Osteocyte (in vitro differentiated cells): ENCODE measurements at places on chromosomes 3 and 15. TPM values are rescaled to one million over a fixed set of nuclear protein-coding genes. Genes with fewer than 3 reads are reported as not detected.
A peak's percentile ranks its signal among the peaks of the same experiment; 100 is the strongest.

The AADACL2 gene
- not detected in 2 replicates for total RNA-seq

The NR2F2 gene
- 286 and 292 TPM in 2 replicates for total RNA-seq

The MAGI1 gene
- 20.1 and 21.9 TPM in 2 replicates for total RNA-seq

The GOLGA8K gene
- total RNA-seq = 0.75 and 1.7 TPM in 2 replicates

The DUOX1 gene
- total RNA-seq = not detected in 2 replicates

The HGD gene
- 0.27 and 0.44 TPM in 2 replicates for total RNA-seq

The HTR3C gene
- total RNA-seq = not detected in 2 replicates

The GOLGA8M gene
- 2.7 and 3.5 TPM in 2 replicates for total RNA-seq

DNA sequence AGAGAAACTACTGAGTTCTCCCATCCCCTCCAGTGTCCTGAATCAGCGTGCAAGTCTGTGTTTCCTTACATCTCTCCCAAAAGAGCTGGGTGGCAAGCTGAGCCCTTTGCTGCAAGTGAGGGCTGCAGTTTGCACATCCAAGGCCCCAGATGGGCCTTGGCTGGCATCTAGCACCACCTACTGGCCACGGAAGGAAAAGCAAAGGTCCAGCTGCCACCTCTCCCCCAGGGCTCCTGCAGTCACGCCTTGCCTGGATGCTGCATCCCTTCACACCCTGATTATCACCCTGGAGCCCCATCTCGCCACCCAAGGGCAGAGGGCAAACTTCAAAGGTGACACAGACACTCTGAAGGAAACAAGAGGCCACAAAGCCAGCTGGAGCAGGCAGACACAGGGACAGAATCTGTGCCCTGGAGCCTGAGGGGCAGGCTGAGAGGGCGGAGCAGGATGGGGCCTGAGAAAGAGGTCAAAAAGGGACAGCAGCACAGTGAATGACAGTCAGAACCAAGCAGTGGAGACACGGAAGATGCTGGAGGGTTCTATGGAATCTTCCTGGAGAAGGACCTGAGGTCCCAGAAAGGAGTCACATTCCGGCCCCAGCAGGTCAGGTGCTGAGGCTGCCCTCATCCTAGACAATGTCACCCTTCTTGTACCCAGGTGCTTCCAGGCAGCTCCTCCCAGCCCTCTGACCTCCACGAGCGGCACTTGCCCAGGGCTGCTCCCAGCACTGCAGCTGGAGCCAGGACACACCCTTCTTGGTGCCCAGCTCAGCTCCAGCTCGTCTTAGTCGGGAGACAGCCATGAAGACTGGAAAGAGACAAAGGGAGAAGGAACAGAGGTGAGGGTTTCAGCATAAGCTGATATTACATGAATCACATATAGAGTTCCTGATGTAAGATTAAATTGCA, 18.3 kb upstream of the NTRK3 start:
- DNase-seq = no peak

GRCh38 chr3:100915706-100916495, 77.3 kb downstream of the ABI3BP start:
- no peak for DNase-seq

DNA sequence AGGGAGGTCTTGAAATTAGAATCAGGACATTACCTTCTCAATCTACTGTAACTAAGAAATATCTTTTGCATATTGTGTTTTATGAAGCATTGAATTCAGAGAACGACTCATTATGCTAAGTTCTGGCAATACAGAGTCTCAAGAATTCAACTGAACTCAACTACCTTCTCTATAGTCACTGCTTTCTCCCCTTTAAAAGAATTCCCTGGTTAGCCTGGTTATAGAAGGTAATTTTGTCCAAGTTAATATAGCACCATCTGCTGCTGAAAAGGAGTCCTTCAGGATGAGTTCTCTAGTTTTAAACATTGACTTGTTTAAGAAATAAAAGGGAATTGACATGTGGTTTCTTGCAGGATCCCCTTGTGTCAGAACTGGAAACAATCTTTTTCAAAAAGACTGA, 60.2 kb downstream of the IL16 start:
- DNase-seq = no peak

DNA sequence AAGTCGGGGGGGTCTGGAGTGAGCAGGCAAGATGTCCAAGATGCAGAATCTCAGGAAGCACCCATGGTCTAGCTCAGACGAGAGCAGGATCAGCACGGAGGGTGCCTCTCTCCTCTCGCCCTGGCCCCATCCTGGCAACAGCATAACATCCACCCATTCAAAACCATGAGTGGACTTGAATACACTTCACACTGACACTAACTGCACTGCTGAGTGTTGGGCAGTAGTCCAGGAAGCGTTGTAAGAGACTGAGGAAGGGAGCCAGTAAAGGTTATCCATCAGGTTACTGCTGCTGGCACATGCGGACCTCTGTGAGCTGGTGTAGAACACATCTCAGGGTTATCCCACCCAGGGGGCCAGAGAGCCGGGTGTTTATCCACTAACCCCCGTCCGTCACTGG, 131.0 kb upstream of the TOPAZ1 start:
- no peak for DNase-seq

GRCh38 chr15:81299630-81300273, 24.2 kb downstream of the STARD5 start:
- no peak for DNase-seq

- no peak for DNase-seq
Measured at GRCh38 chr3:194688200-194688740, 2.6 kb downstream of the FAM43A start.

- no peak for DNase-seq
Measured at GRCh38 chr3:86251781-86252180, 739.2 kb downstream of the VGLL3 start.

DNA sequence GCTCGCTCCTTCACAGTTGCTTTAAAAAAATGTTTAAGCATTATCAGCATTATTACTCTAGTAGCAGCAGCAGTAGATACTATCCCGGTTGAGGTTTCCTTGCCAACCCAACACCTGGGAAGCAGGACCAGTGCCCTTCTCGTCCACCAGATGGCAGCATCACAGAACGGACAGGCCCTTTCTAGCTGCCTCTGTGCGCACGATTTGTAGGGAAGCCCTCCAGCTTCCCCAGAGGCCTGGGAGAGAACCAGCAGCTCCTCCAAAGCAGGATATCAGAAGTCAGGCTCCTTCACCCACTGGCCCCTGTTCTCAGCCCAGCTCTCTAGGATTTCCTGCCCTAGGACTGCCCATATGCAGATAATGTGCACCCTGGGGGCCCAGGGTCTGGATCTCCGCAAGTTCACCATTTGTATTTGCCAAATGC, 16.8 kb upstream of the ESYT3 start:
- no peak for DNase-seq

DNA sequence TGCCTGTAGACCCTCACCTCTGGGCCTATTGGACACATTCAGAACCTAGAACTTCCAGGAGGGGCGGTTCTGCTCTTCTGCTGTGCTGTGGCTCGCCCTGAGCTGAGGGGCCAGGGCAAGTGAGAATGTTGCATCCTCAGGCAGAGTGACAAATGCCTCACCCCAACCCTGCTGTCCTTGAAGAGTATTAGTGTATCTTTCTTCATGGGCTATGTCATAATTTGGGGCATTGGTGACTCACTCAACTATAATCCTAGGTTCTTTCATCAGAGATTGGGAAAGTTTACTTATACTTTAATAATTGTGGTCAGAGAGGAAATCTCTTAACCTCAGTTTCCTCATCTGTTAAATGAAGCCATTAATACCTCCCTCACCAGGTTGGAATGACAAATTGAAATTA, 143.8 kb downstream of the SV2B start:
- no peak for DNase-seq

DNA sequence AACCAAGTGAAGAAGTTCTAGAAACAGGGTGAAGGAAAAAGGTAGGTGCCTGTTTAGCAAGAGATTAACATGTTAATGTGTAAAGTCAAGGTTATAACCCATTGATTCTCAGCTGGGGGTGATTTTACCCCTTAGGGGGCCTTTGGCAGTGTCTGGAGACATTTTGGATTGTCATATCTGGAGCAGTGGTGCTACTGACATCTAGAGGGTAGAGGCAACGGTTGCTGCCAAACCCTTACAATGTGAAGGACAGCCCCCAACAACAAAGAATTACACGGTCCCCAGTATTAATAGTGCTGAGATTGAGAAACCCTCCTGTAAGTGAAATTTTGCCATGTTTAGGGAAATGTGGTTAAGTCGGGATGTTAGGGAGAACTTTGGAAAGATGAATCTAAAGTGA, 74.7 kb downstream of the CRYBG3 start:
- DNase-seq = no peak

GRCh38 chr3:36597422-36597821, 166.9 kb downstream of the DCLK3 start:
- DNase-seq = no peak

DNA sequence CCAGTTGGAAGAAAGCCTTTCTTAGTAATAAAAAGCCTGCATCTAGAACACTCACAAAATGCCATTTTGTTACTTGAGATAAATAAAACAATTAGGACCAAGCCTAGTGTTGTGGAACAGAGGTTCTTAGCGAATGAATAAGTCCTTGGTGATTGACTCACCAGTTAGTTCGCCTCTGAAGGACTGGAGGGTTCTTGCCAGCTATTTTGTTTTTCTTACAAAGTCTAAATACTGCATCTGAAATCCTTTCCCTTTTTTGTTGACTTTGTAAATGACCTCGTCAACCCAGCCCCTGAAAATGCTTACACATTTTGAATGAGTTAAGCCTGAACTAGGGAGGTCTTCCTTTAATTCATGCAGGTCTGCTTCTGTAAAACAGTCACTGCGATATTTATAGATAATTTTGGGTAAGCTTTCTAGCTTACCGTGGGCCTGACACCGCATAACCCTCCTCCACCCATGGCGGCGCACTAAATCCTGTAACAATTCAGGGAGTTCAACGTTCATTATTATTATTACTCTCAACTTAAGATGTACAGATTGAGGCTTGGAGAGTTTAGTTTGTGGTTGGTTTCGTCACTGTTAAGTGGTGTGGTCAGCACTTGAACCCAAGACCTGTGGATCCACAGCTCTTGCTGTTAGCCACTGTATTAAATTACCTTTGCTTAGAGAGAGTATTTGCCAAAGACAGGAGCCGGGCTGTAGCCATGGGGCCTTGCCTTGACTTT, 45.0 kb upstream of the SACM1L start:
- no peak for DNase-seq

GRCh38 chr15:51375966-51376640, 34.6 kb downstream of the GLDN start:
- no peak for DNase-seq

DNA sequence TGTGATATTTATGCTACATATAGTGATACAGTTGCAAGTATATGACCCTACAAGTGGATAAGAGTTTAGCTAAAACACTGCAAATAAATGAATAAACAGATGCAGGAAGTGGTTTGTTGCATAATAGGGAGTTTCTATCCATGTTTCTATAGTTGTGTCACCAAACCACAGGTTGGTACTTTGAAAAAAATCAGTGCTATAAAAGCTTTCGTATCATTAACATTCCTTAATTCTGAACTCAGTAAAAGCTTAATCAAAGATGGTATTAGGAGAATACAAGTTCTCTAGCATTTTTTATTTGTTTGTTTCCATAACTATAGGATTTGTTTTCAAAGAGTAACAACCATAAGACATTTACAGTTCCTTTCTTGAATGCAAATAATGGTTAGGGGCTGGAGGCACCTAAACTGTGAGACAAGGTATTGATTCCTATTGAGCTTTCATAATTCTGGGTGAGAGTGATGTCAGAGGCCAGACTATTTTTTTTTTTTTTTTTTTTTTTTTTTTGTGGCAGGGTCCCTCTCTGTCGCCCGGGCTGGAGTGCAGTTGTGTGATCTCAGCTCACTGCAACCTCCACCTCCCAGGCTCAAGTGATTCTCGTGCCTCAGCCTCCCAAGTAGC, 29.6 kb downstream of the CPOX start:
- DNase-seq = no peak

- DNase-seq = peak; percentile 54
Measured at GRCh38 chr3:128266453-128266852, 113.2 kb downstream of the EEFSEC start.

- peak; percentile 73 for DNase-seq
Measured at GRCh38 chr3:13890377-13891016, 10.6 kb upstream of the WNT7A start.

- DNase-seq = no peak
Measured at GRCh38 chr3:70570584-70570983, 258.1 kb upstream of the MDFIC2 start.

DNA sequence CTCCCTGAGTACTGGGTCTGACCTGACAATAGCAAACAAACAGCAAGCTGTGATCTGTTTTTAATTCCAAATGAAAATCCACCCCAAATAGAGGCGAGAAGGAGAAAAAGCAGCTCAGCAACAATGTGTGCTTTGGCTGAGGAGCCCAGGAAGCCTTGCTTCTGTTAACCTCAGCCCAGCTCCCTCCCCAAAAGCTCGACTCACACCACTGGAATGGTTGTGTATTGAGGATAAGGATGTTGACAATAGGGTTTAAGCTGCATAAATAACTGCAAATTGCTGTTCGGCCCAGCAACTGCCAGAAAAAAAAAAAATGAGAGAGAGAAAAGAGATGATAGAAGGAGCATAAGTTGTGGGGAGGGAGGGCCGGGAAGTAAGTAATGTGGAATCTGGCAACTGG, 104.0 kb upstream of the TBC1D5 start:
- DNase-seq = no peak

DNA sequence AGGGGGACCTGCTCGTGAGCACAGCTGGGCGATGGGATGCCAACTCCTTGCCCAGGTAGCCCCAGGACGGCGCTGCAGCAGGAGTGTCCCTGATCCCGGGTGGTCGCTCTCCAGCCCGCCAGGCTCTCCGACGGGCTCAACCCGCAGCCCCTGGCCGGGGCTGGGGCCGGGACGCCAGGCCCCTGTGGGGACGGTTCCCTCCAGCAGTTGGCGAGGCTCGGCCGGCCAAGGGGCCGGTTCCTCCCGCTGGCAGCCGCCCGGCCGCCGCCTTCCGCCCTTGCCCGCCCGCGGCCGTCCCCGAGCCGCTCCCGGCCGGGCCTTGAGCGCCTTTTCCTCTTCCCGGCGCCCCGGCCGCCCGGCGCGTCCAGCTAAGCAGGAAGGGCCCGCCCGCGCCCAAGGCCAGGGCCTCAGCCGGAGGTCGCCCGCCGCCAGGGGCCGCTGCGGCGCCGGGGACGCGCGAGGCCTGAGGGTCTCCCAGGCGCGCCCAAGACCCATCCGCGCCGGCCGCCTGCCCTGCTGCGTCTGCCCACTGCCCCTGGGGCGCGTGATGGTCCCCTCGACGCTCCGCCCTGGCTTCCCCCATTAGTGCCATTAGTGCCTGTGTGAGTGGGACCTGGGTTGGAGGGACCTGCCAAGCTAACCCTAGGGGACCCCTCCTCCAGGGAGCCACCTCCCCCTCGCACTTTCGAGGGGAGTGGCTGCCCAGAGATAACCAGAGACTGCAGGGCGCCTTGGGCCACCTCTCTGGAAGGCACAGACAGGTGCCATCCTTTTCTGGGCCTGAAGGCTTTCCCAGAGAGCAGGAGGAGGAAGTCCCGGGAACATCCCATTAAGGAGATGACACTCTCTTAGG, 106.4 kb downstream of the FBLN2 start:
- DNase-seq = peak; percentile 88
